ENCODE measurements at places on chromosomes 4 and X. TPM values are rescaled to one million over a fixed set of nuclear protein-coding genes. Genes with fewer than 3 reads are reported as not detected.

Gene MAP3K15
- total RNA-seq, result 0.09 TPM

DNA sequence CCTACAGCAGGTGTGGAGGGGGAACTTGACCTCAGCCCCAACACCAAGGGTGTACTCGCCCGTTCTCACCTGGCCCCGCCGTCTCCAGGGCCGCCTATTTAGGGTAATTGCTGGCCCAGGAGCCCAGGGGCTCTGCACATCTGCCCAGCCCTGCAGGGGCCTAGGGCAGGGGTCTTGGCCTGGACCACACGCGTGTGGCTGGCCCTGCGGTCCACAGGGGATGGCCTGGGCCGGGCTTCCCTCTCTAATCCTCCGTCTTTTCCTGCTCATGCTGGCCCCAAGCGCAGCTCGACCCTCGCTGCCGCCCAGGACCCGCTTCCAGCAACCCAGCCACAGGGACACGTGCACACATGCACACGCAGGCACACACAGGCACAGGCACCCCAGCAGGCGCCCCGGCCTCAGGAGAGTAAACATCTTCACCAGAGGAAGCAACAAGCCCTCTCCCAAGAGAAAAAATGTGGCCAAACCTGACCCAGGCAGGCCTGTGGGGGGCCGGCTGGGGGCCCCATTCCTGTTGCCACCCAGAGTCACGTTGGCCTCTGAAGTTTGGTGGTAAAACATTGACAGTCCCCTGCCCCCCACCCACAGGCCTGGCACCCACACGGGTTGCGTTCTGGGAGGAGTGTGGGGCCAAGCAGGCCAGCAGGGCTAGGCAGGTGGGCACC is 24.6 kb upstream of the FGFR3 start:
- no peak for DNase-seq

GRCh38 chr4:186813377-186814068 is 89.9 kb upstream of the FAT1 start:
- DNase-seq, result no peak

DNA sequence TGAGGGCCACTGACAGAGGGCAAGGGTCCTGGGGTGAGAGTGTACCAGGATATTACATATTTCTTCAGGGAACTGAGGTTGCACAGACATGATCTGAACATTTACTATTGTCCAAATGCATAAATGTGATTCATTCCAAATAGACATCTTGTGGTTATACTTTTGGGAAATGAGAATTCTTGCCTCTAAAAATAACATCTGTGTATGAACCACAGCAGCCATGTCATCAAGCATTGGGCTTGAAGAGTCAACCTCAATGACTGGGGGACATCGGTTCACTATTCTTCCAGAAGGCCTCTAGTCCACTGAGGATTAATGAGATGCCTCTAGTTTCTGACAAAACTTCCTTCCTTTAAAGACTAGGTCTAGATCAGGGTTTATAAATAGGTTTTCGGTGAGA is 193.1 kb upstream of the GPC4 start:
- DNase-seq, result no peak

DNA sequence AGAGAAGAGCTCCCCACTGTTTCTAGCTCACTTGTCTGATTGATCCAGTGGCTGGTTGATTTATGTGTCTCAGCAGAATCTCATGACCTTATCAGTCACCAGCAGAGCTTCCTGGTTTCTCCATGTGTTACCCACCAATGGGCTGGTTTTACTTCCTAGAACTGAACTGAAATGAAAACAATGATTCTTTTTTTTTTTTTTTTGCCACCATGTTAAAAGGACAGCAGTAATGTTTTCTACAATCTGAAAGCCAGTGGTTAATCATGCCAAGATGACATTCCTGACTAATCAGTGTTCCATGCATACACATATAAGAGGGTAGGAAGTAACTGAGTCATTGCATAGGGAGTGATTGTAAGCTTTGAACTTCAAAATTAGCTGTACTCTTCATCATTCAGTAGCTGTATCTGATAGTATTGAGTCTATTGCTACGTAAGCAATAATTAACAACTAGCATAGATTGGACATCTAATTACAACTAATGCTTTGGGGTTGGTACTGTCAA is 67.7 kb downstream of the SLC4A4 start:
- no peak for DNase-seq

Gene GPR34
- not detected for total RNA-seq

DNA sequence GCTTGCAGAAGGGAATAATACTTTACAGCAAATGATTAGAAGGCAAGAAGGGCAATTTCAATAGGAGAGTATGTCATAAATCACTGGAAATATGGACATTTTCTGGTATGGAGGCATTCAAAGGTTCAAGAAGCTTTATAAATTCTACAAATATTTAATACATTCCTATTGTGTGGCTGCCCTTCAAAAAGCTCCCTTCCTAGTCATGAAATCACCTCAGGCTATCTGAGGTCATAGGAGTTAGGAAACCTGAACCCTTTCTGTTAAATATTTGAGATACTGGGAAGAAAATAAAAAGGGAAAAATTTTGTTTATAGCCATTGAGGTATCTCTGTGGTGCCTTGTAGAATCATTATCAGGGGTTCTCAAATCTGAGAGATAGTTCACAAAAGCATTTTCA is 316.8 kb upstream of the EMCN start:
- no peak for DNase-seq

Gene MAMLD1
- 1.8 TPM for total RNA-seq

DNA sequence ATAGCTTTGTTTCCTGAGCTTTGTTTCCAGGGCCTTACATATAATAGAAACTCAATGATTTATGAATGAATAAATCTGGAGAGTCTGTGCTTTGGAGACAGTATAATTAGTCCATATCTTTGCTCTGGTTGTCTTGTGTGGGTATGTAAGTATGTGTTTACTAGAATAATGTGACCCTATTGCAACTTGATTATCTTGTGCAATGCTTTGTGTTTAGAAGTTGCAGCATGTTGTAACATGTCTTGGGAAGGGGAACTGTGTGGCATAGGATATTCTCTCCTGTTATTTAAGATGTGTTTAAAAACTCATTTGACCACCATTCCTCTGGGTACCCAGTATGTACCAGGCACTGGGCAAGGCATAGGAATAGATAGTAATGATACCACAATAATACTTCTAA is 6.1 kb downstream of the SPATA18 start:
- DNase-seq, result no peak

- DNase-seq, result no peak
Measured at GRCh38 chr4:1255151-1255550, 6.2 kb upstream of the CTBP1 start.

- DNase-seq, result no peak
Measured at GRCh38 chrX:110268395-110268794, 49.5 kb downstream of the AMMECR1 start.

GRCh38 chr4:16029262-16029661 is 54.6 kb downstream of the PROM1 start:
- DNase-seq, result no peak

Gene EGFL6
- 0.09 TPM for total RNA-seq

DNA sequence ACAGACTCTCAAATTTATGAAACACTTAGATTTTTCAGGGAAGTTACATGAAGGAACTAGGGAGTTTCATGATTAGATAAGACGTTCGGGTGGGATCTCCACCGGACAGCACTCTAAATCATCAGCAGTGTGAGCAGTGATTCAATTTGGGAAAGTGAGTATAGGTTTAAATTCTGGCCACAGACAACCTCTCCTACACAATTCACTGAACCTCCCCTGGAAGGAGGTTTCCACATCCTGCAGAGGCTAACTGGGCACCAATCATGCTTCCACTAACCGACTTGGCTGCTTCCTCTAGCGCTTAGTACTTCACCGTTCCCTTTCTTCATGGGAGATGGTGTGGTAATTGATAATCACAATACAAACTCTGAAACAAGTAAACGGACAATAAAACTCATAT is 5.6 kb downstream of the CXCL9 start:
- no peak for DNase-seq
